ENCODE measurements at places on chromosomes 12 and 14.

GRCh38 chr12:122934722-122935121 lies 31.5 kb downstream of the ABCB9 start:
- no peaks in the 10 kb centered on the region for H3K36me3 ChIP-seq
- H3K4me3 ChIP-seq: no peak overlapping the region
- no peak overlapping the region for H3K27ac ChIP-seq
- H3K4me1 ChIP-seq: no peaks in the 10 kb centered on the region

DNA sequence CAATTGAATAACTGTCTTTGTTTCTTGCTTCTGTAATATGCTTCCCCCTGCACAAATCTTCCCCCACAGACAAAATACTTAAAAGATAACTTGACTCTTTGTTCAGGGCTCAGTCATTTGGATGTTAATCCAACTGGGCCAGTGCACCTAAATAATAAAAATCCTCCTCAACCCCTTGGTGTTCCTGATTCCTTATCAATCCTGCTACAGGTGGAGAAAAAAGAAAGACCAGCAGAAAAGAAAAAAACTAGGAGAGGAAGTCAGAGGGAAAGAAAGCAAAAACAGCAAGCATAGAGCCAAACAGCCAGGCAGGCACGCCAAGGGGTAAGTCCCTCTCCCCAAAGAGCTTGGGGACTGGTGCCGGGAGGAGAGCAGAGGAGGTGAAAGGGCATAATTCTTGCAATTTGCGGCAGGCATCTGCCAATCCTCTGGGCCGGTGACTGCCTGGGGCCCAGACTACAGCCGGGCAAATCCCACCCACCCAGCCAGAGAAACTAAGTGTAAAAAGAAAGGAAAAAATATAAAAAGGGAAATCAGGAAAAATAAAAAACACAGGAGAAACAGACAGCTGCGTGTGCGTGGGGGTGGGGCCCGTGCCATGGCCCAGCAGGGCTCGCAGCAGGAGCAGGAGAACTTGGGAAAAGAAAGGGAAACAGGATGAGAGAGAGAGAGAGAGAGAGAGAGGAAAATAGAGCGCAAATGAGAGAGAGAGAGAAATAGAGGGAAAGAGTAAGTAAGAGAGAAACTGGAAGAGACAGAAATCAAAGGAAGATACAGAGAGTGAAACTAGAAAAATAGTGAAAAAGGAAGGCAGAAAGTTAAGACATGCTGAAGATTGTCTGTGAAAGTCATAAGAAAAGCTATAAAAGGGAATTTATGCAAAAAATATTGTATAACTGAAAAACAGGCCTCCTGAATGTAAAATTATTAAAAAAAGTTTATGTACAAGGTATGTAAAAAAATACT lies 21.4 kb downstream of the KLRK1 start:
- H3K27ac ChIP-seq: peak overlapping the region; percentile 64
- H3K4me1 ChIP-seq: peaks cover 49% of the 10 kb centered on the region
- H3K27me3 ChIP-seq: no peaks in the 10 kb centered on the region
- peaks cover 5% of the 10 kb centered on the region for H3K36me3 ChIP-seq

- no peak overlapping the region for H3K27ac ChIP-seq
- peaks cover 8% of the 10 kb centered on the region for H3K4me1 ChIP-seq
- DNase-seq: no peak
- no peak overlapping the region for H3K4me3 ChIP-seq
- peaks cover 9% of the 10 kb centered on the region for H3K36me3 ChIP-seq
These were observed 115.5 kb downstream of the SLC38A1 start for GRCh38 chr12:46153268-46153872.

DNA sequence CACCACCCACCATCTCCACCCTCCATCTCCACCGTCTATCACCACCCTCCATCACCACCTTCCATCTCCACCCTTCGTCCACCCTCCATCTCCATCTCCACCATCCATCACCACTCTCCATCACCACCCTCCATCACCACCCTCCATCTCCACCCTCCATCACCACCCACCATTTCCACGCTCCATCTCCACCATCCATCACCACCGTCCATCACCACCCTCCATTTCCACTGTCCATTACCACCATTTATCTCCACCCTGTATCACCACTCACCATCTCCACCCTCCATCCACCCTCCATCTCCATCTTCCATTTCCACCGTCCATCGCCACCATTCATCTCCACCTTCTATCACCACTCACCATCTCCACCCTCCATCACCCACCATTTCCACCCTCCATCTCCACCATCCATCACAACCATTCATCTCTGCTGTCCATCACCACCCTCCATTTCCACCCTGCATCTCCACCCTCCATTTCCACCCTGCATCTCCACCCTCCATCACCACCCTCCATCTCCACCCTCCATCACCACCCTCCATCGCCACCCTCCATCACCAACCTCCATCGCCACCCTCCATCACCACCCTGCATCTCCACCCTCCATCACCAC lies 6.1 kb upstream of the CEP170B start:
- H3K27me3 ChIP-seq: peaks cover under 1% of the 10 kb centered on the region
- DNase-seq: no peak
- no peak overlapping the region for H3K4me3 ChIP-seq
- H3K36me3 ChIP-seq: peaks cover 3% of the 10 kb centered on the region

DNA sequence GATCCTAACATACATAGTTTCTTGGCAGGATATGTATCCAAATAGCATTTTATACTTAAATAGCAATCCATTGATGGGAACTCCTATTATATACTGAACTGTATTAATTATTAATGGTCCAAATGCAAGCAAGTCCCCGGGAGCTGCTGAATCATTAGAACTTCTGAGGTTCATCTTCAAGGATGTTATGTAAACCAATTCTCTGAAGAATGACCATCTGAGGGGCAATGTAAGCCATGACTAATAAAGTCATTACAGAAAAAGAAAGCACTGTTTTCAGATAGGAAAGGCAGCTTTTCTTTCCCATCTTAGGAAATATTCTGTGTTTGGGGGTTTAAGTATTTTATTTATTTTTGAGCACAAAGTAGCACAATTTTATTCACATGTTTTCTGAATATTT lies 166.1 kb upstream of the SLC16A7 start:
- H3K4me1 ChIP-seq: peaks cover 30% of the 10 kb centered on the region
- no peak overlapping the region for H3K27ac ChIP-seq
- H3K36me3 ChIP-seq: no peaks in the 10 kb centered on the region
- DNase-seq: no peak

GRCh38 chr14:30295980-30296379 lies 263.0 kb upstream of the G2E3 start:
- DNase-seq: no peak
- H3K27ac ChIP-seq: no peak overlapping the region
- peaks cover 4% of the 10 kb centered on the region for H3K4me1 ChIP-seq
- no peaks in the 10 kb centered on the region for H3K27me3 ChIP-seq
- H3K36me3 ChIP-seq: no peaks in the 10 kb centered on the region
- no peak overlapping the region for H3K4me3 ChIP-seq

DNA sequence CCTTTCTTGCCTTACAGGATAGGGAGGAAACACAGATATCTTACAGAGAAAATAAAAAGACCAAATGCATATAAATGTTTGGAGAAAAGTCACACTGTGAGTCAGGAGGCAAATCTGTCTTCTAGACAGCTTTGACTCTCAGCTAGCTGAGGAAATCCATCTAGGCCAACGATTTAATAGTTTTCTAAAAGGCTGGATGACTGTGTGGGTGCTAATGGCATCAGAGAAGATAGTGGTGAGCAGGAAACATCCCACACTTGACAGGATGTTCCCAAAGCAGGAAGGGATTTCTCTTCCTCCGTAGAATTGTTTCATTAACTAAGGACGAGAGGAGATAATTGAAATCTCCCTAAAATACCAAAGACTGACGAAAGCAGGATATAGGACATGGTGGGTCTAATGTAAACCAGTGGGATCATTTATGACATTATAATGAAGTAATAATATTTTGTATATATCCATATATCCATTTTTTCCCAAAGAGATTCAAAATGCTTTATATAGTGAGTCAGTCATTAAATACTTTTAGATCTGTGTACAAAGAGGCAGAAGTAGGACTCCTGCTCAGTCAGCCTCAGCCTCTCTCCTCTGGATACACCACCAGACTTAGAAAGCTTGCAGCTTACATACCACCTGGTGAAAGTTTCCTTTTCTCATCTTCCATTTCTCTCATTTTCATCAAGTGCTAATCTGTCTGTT lies 44.3 kb upstream of the PSMA6 start:
- no peak overlapping the region for H3K27ac ChIP-seq
- no peak overlapping the region for H3K4me3 ChIP-seq
- H3K4me1 ChIP-seq: peaks cover 2% of the 10 kb centered on the region
- no peak for DNase-seq
- H3K27me3 ChIP-seq: no peaks in the 10 kb centered on the region

GRCh38 chr12:50425589-50426258 lies 25.0 kb downstream of the LARP4 start:
- H3K27ac ChIP-seq: peak overlapping the region; percentile 73
- peak overlapping the region; percentile 29 for H3K4me3 ChIP-seq
- H3K27me3 ChIP-seq: no peaks in the 10 kb centered on the region
- DNase-seq: peak; percentile 17

GRCh38 chr12:50441763-50442162 lies 41.1 kb downstream of the LARP4 start:
- H3K27me3 ChIP-seq: no peaks in the 10 kb centered on the region
- no peak overlapping the region for H3K27ac ChIP-seq
- no peak for DNase-seq

DNA sequence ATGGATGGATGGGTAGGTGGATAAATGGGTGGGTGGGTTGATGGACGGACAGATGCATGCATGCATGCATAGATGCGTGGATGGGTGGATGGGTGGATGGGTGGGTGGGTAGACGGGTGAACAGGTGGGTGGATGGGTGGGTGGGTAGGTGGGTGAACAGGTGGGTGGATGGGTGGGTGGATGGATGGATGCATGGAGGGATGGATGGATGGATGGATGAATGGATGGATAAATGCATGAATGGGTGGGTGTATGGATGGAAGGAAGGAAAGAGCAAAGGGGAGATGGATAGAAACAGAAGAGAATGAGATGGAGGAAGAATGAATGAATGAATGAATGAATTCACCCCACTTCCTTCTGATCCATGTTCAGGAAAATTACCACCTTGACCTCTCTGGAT lies 143.0 kb downstream of the KSR2 start:
- H3K27ac ChIP-seq: no peak overlapping the region
- peaks cover 13% of the 10 kb centered on the region for H3K36me3 ChIP-seq
- DNase-seq: no peak
- H3K27me3 ChIP-seq: no peaks in the 10 kb centered on the region
- no peak overlapping the region for H3K4me3 ChIP-seq
- peaks cover 6% of the 10 kb centered on the region for H3K4me1 ChIP-seq

GRCh38 chr14:59310633-59311032 lies 122.2 kb downstream of the DAAM1 start:
- H3K36me3 ChIP-seq: no peaks in the 10 kb centered on the region
- H3K4me3 ChIP-seq: no peak overlapping the region
- H3K4me1 ChIP-seq: peaks cover 26% of the 10 kb centered on the region
- H3K27ac ChIP-seq: peak overlapping the region; percentile 17

DNA sequence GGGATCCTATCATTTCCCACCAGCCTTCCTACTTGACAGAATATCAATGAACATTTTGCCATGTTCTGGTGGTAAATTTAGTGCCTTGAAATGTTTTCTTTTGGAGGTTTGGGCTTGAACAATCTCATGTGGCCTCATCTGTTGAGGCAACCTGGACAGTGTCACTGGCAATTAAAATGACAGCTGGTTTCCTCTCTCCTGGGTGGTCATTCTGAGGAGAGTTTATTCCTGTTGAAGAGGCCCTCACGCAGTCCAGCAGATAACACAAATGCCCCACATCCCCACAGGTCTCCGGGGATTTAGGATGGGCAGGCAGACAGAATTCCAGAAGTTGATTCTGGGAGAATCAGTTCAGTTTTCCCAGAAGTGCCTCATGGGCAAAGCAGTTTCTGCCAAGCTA lies 41.9 kb downstream of the MMAB start:
- H3K36me3 ChIP-seq: peaks cover 15% of the 10 kb centered on the region
- no peak for DNase-seq
- no peak overlapping the region for H3K4me3 ChIP-seq
- peaks cover 8% of the 10 kb centered on the region for H3K4me1 ChIP-seq
- H3K27ac ChIP-seq: no peak overlapping the region
- no peaks in the 10 kb centered on the region for H3K27me3 ChIP-seq

GRCh38 chr14:23548351-23549318 lies 2.9 kb downstream of the ZFHX2 start:
- H3K4me1 ChIP-seq: no peaks in the 10 kb centered on the region
- H3K4me3 ChIP-seq: no peak overlapping the region
- no peaks in the 10 kb centered on the region for H3K36me3 ChIP-seq
- H3K27me3 ChIP-seq: no peaks in the 10 kb centered on the region
- DNase-seq: peak; percentile 64

DNA sequence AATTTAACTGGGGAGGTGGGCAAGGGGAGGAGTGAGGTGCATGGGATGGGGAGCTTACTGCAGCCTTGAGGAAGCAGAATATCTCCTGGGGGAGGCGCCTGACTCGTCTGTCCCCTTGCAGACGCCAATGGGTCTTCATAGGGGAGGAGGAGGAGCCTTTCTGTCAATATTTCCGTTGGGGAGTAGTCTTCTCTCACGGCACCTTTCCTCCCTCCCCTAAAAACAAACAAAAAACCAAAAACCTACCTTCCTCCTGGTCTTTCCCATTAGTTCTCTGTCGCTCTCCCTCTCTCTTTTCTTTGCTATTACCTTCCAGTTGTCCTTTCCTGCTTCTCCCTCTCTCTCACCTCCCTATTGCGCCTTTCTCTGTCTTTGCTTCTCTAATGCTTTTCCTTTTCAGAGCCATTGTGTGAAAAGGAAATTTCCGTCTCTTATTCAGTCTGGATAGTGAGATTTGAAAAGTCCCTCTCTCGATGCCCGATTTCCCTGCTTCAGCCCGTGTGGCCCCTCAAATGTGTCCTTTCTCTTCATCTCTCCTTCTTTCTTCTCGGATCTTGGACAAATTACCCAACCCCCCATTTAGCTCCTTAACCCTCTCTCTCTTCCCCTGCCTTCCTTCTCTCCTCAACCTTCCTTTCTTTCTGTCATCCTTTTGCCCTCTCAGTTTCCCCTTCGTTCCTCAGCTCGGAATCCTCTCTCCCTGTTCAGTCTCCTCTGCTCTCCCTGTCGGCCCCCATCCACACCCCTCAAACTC lies 5.9 kb downstream of the GPR84 start:
- DNase-seq: no peak
- no peak overlapping the region for H3K4me3 ChIP-seq
- H3K36me3 ChIP-seq: no peaks in the 10 kb centered on the region
- H3K27ac ChIP-seq: no peak overlapping the region

All from WTC11 (cell line).